ENCODE measurements at places on chromosomes 5 and 9.

GRCh38 chr9:78865737-78866136, 568.8 kb downstream of the PSAT1 start:
- no peak for DNase-seq

GRCh38 chr5:33153831-33154230, 286.9 kb upstream of the TARS1 start:
- peak; percentile 47 for DNase-seq

GRCh38 chr5:171617817-171618591, 167.6 kb upstream of the SMIM23 start:
- DNase-seq = no peak

DNA sequence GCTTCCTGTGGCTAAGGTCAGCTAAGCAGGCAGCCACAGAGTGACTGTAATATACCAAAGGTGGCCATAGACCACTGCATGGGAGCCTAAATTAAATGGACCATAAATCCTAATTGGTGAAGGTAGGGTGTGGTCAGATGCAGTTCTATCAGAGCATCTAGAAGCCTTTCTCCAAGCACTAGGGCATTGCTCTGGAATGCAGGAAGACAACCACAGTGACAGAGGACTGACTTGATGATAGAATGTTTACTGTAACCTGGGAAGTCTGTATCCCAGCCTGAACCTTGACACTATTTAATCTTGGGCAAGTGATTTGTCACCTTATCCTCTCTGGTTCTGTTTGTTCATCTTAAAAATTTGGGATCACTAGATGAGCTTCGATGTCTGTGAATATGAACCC, 2.3 kb downstream of the FBXO38 start:
- peak; percentile 33 for DNase-seq

- no peak for DNase-seq
Measured at GRCh38 chr5:34616651-34617050, 39.5 kb upstream of the RAI14 start.

- DNase-seq = no peak
Measured at GRCh38 chr5:158839638-158840037, 260.1 kb downstream of the EBF1 start.

DNA sequence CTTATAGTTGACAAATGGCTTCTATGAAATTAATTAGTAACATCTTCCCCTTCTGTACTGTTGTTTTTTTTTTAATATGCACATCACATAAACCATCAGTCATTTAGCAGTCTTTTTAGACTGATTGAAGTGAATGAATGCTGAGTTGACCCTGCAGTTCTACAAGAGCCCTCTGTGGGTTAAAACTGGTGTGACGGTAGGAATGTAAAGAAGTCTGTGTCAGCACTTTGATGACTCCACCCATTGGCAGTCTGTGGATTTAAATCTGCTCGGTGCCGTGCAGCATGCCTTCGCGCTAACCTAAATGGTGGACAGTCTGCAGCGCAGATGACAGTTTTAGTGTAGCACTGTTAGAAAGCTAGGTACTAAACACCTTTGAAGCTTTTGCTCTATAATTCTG, 3.1 kb downstream of the GTF3C4 start:
- peak; percentile 67 for DNase-seq

DNA sequence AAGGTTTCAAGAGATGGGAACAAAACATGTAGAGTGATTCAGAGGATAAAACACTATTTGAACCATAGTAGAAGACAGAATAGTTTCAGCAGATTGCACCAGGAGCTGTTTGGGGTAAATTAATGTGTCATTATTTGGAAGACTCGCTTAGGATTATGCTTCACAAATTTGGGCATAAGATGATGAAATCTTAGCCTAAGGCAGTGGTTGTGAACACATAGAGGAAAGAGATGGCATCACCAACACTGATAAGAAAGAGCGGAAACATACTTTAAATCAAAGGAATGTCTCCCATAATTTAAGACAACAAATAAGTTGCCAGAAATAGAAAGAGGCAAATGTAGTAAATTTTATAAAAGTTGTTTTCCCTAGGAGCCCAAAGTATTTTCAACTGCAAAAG, 66.1 kb upstream of the TBCA start:
- DNase-seq = no peak

GRCh38 chr9:16809912-16810610, 60.4 kb downstream of the BNC2 start:
- peak; percentile 70 for DNase-seq

GRCh38 chr5:148682058-148683026, 28.0 kb upstream of the HTR4 start:
- peak; percentile 1 for DNase-seq

- DNase-seq = no peak
Measured at GRCh38 chr9:113857875-113858274, 18.2 kb upstream of the ZNF618 start.

DNA sequence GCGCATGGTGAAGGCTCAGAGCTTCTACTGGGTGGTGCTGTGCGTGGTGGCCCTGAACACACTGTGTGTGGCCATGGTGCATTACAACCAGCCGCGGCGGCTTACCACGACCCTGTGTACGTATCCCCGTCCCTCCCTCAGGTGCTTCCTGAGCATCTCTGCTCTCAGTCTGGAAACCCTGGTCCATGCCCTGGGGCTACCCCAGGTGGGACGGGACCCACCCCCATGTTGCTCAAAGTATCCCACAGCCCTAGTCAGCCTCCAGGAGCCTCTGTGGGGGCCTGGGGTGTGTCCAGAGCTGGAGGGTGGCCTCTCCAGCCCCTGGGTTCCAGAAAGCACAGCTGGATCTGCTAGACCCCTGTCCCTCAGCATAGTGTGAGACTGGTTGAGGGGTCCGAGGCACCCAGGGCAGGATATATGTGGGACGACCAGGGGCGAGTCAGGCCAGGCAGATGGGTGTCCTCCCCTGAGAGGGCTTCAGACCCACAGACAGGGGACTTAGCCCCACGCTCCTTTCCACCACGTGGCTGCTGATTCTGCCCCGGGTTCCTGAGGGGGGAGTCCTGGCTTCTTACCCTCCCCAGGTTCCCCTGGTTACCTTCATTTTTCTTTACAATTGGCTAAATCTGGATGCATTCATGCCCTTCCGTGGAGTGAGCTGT, 94.0 kb downstream of the CACNA1B start:
- no peak for DNase-seq

- no peak for DNase-seq
Measured at GRCh38 chr5:179272326-179273072, 72.8 kb downstream of the ADAMTS2 start.

DNA sequence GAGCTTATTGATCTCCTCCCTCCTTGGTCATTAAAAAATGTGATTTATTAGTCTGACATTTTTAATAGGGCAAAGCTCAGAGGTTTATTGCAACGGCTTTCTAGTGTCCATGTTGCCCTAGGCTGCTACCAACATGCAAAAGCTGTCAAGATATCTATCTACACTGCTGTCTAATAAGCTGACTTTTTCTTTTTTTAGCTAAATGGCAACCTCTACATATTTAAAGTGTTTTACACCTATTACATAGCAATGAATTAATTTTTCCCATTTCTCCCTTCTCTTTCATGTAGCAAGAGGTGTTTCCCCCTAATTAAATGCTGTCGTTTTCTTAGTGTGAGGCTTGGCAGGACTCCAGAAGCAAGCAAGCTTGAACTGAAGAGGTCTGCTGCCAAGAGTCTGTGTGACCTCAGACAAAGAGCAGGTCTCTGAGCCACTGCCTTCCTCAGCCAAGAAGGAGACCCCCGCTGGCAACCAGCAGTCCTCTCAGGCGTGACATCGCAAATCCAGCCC, 79.4 kb downstream of the GAS1 start:
- peak; percentile 4 for DNase-seq

DNA sequence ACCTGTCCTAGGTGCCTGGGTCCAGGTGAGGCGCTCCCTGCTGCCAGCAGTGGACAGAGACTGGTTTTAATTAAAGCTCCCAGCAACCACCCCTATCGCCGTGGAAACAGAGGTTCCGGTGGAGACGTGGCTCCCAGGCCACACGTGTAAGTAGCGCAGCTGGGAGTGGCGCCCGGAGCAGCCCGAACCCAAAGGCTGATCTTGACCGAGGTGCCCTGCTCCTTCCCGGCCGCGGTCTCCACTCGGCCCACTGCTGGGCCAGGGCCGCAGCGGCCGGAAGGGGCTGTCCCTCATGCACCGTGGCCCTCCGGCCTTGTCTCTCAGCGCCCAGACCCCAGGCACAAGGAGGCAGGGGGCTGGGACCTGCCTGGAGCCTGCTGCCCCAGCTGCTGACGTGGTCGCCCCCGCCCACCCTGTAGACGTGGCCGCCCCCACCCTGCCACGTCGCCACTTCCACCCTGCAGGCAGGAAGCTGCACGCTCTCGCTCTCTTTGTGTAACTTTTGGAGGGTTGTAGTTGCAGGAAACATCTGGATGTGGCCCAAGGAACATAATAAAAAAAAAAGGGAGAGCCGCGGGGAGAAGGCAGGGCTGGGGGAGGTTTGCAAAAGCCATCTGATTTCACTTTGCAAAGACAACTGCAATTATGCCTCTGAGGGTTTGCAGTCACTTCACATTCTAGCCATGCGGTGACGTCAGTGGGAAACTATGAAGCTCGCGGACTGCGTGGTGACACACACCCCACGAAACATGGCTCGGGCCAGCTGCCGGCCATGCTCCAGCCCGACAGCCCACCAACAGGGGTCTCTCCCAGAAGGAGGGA, 129.9 kb downstream of the RXRA start:
- DNase-seq = peak; percentile 79

GRCh38 chr5:134111741-134112647, 2.5 kb upstream of the TCF7 start:
- peak; percentile 54 for DNase-seq

GRCh38 chr5:93281980-93282772, 298.8 kb downstream of the NR2F1-AS1 start:
- no peak for DNase-seq

- peak; percentile 93 for DNase-seq
Measured at GRCh38 chr5:87121304-87122150, 146.2 kb upstream of the RASA1 start.

GRCh38 chr5:73812962-73813588, 187.1 kb downstream of the ARHGEF28 start:
- peak; percentile 74 for DNase-seq

DNA sequence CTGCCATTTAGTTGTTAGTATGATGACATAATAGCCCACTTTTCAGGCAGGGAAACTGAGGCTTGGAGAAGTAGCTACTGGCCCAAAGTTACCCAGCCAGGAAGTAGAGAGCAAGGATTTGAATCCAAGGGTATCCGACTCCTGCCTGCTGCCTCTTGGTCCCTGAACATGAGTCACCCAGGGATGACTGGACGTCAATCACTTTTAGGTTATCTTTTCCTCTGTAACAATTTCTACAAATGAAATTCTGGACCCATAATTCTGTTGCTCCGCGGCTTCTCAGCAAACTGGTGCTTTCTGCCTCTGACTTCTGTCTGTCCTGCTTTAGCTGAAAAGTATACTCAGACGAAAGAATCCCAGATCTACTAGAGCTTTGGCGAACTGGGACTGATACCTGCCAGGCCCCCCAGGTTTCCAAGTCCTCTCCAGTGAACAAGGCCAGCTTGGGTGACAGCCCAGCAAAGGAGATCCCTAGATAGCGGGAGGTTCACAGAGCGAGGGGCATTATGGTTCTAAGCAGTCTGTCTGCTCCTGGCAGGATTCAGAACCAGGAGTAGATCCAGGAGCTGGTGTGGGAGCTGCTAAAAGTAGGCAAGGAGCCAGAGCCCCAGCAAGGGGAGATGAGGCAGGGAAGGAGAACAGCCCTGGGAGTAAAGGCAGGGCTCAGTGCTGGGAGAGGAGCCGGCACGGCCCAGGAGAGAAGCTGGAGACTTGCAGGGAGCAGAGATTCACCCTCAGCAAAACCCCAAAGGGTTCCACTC, 20.6 kb downstream of the OLFML2A start:
- DNase-seq = no peak

DNA sequence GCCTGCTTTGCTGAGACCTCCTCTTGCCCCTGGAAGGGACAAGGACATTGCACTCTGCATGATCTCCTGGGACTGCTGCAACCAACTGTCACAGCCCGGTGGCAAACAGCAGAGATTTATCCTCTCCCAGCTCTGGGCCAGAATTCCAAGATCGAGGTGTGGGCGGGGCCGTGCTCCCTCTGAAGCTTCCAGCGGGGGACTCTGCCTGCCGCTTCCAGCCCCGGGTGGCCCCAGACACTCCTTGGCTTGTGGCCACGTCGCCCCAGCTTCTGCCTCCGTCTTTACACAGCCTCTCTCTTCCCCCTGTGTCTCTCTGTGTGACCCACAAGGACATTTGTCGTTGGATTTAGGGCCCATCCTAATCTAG, 67.1 kb downstream of the COL5A1 start:
- no peak for DNase-seq

DNA sequence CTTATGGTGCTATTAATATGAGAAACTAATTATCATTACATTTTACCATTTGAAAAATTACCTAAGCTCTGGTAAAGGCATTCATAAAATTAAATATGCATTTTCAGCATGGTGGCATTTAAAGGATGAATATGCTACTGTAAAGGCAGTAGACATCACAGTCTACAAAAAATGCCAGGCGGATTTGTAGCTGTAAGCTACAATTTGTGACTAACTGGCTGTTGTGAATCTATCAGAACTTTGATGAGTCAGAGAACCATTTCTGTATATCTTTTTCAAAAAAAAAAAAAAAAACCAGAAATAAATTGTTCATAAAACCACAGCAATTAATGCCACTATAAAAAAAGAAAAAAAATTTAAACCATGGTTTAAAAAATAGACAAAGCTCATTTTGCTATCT, 186.3 kb downstream of the NFIB start:
- DNase-seq = peak; percentile 33

DNA sequence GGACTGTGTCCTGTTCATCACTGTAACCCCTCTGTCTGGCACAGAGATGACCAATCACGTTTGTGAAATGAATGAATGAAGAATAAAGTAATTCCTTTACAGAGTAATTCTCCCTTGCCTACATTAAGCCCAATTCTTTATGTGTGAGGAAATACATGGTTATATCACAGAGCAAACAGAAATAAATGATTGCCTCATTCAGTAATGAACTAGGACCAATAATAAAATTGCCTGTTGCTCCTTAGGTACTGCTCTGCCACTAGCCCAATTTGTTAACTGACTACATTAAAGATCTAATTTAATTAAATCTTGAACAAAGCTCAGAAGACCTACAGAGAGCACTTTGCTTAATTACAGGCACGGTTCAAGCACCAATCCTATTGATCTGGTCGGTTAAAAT, 121.8 kb downstream of the DCP2 start:
- DNase-seq = no peak

GRCh38 chr5:158958021-158958994, 141.4 kb downstream of the EBF1 start:
- no peak for DNase-seq

- no peak for DNase-seq
Measured at GRCh38 chr5:97250113-97250512, 67.1 kb upstream of the RIOK2 start.

DNA sequence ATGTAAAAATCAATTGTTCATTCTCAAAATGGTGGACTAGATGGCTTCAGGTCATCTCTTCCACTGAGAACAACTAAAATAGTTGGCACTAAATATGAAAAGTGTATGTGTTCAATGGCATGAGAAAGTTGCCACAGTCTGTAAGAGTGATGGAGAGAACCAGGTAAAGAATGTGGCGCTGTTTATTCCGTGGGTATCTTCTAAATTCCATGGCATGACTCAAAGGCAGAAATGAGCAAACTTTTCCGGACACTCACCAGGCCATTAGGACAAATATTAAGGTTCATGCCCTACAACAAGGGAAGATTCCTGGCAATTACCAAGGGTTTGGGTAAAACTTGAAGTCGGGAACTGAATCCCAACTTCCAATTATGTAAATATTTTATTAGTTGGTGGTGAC, 825.4 kb upstream of the CDH6 start:
- no peak for DNase-seq

GRCh38 chr5:176541338-176542134, 4.3 kb upstream of the RNF44 start:
- DNase-seq = peak; percentile 86

Data from epithelial cell of esophagus (primary cell).